ENCODE measurements at places on chromosomes 3 and 15.

DNA sequence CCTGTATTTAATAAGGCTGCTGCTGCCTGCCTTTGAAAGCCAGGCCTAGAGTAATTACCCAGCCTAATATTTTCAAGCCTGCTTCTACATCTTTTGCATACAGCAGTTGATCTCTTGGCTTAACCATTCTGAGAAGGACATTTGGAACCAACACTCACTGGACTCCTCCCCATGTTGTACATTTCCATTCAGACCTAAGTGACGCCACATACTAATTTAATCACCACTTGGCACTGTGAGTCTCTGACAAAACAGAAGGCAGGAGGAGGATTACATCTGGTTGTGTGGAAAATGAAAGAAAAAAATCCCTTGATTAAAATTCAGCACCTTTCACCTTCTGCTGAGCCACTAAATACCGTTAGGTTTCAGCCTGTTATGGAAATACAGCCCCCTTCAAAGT, 102.2 kb upstream of the ARRDC4 start:
- no peak for DNase-seq

- no peak for DNase-seq
Measured at GRCh38 chr3:152443212-152444023, 174.7 kb downstream of the MBNL1 start.

- no peak for DNase-seq
Measured at GRCh38 chr3:23916152-23916885, 471 bp downstream of the NKIRAS1 start.

GRCh38 chr15:81908111-81908510, 137.7 kb downstream of the MEX3B start:
- no peak for DNase-seq

DNA sequence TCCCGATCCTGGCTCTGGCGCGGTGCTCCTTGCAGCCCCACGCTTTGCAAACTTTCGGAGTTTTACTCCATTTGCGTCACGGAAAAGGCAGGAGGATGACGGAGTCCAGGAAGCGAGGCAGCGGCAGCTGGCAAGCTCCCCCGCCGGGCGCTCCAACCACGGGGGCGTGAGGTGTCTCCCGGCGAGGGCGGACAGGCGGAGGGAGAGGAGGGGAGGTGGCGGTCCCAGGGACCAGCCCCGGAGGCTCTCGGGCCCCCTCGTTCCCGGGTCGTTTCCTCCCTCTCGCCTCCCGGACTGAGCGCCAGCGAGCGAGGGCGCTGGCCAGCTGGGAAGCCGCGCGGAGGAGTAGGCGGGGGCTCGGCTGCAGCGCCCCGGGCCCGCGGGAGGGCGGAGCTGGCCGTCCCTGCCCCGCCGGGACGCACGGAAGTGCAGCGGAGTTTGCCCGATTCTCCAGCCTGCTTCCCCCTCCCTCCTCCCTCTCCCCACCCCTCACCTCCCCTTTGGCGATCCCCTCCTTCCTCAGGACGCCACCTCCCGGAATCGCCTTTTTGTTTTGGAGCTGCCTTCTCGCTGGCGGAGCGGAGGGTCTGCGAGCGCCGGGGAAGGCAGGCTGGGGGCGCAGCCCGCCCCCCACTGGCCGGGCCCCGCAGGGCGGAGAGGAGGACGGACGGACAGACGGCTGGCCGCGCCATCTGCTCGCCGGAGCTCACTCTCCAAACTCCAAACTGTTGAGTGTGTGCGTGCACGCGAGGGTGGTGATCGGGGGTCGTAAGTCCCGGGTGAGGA, at the start of gene SNX33:
Gene SNX33, plus strand, starts transcription at position 543 of the 786 bp plus-strand sequence. CDS start 1,191 bp downstream, outside the sequence.
- peak; percentile 50 for DNase-seq

DNA sequence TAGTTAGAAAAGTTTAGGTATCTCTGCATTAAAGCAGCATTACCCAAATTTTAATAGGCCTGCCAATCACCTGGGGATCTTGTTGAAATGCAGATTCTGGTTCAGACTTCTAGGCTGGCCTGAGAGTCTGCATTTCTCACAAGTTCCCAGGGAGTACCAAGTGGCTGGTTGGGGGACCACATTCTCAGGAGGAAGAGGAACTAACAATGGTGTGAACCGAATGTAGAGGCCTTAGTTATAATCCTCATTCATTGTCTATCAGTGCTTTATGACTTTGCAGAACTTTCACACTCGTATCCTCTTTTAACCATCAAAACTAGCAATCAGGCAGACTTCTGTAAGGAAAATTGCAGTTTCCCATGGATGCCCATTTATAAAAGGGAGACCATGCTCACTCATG, 38.2 kb upstream of the UBE2E1 start:
- no peak for DNase-seq

- DNase-seq, result no peak
Measured at GRCh38 chr3:129116482-129116946, 5.1 kb downstream of the RAB43 start.

DNA sequence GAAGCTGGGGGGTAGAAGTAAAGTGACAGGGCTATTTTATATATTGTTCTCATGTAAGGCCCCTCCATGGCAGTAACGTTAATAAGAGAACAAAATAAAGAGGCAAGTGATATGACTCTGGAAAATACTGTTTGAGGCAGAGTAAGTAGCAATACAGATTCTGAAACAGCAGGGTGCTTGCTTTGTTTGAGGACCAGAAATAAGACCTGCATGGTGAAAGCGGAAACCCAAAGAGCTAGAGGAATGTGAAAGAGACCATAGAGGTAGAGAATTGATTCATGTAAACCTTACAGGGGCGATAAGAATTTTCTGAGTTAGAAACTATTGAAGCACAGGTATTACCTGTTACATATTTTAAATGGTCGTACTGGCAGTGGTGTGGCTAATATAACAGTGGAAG, 1517.1 kb downstream of the SI start:
- no peak for DNase-seq

GRCh38 chr15:50229336-50229735, 36.2 kb downstream of the HDC start:
- DNase-seq, result no peak

DNA sequence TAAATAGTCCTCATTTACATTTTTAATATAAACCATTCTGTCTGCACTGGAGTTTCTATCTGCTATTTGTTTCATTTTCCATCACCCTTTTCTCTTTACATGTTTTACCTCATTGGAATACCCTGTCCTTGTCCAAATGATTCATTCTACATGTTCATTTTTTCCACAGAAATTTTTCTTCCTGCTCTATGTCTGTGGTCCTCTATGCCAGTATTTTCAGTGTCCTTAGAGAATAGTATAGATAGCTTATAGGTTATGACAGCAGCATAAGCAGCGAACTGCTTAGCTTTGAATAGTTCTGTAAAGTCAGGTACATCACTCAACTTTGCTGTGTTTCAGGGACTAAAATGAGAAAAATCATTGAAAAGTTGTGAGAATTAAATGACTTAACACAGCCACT, 742.3 kb upstream of the CBLB start:
- DNase-seq, result no peak

DNA sequence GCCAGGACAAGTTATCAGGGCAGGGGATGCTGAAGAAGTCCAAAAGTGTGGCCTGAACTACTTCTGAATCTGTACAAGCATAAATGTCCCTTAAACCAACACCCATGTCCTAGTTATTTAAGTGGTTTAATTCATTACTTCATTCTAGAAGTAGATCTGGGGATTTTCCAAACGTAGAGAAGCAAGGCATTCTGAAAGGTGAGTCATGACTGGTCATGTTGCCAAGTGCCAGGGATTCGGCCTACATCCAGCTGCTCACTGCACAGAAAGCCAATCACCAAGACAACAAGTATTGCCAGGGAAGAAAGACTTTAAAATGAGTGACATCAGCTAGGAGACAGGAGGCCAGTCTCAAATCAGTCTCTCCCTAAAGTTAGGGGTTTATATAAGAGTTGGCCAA, 396.6 kb downstream of the GABRB3 start:
- DNase-seq, result no peak

GRCh38 chr3:52121813-52122212, 32.4 kb downstream of the POC1A start:
- DNase-seq, result no peak

GRCh38 chr3:116263842-116264545, 181.3 kb downstream of the LSAMP start:
- DNase-seq, result no peak

DNA sequence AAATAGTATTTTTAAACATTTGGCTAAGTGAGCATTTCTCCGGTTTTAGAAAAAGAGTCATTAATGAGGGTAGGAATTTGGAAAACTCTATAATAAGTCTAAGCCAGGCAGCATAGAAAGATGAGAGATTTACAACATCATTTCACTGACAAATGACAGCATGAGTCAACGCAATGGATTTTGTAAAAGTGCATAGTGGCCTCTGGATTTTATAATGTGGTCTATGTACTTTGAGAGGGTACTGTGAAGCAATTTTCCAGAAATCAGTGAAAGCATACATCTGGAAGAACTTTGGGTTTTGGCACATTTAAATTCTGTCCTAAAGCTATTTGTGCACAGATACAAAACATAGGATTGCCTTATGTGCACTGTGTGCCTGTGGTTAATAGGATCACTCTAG, 130.8 kb upstream of the CCNL1 start:
- no peak for DNase-seq

- DNase-seq, result no peak
Measured at GRCh38 chr3:10753964-10754363, 62.1 kb upstream of the SLC6A11 start.

DNA sequence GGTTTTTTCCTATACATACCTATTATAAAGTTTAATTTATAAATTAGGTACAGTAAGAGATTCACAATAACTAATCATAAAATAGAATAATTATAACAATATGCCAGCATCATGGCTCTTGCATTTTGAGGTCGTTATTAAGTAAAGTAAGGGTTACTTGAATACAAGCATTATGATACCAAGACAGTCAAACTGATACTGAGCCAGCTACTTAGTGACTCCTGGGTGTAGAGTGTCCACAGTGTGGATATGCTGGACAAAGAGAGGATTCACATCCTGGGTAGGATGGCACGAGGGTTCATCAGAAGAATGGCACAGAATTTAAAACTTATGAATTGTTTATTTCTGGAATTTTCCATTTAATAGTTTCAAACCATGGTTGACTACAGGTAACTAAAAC, 157.2 kb upstream of the IL12A start:
- DNase-seq, result no peak

GRCh38 chr3:163622384-163622783, 1455.9 kb downstream of the SI start:
- DNase-seq, result no peak

GRCh38 chr3:191523148-191523547, 62.2 kb downstream of the PYDC2 start:
- no peak for DNase-seq

- DNase-seq, result no peak
Measured at GRCh38 chr3:66267906-66268305, 47.1 kb downstream of the SLC25A26 start.

DNA sequence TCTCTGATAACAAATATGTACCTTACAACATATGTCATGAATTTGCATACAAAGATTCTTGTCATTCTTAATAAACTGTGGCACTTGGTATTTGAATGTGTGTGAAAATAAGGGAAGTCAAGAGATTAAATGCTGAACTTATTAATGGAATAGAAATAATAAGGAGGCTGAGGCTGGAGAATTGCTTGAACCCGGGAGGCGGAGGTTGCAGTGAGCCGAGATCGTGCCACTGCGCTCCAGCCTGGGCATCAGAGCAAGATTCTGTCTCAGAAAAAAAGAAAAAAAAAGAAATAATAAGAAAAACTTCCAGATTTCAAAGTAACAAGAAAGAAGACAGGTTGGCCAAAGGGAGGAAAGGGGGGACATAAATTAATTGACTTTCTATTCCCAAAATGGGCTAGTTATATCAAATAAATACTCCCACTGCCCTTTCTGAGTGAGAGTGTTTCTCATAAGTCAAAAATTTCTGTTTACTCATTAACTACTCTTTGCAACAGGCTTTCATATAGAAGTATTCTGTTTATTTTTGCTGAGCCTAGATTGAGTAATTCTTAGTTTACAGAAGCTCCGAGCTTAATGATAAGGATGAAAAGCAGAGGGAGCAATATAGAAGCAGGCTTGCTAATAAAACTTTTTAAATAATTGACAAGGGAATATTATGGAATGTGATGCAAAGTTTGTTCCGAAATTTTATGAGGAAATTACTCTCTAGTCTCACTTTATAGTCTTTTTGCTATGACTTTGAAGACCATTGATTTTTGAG, 25.6 kb downstream of the KNG1 start:
- DNase-seq, result no peak

GRCh38 chr3:30915782-30916181, 21.3 kb upstream of the GADL1 start:
- DNase-seq, result no peak

DNA sequence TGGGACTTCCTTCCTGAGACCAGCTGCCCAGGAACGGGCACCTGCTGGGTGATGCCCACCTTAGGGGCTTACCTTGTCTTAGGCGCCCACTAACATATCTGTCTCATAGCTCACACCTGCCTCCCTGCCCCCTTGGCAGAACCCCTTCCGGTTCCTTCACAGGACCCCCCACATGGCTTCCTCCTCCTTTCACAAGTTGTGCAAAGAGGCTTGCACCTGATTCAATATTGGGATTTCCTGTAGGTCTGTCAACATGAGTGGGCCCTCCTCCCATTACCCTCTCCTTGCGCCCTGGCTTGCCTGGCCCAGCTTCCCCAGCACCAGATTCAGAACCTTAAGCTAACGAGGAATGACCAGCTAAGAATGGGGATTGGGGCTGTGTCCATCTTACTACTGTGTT, 633 bp downstream of the THPO start:
- DNase-seq, result no peak

- DNase-seq, result no peak
Measured at GRCh38 chr3:39804951-39805350, 4.5 kb upstream of the MYRIP start.

GRCh38 chr3:88167704-88168103, 17.9 kb downstream of the C3orf38 start:
- DNase-seq, result no peak

- DNase-seq, result no peak
Measured at GRCh38 chr3:11718637-11719405, 75.1 kb upstream of the VGLL4 start.

- peak; percentile 64 for DNase-seq
Measured at GRCh38 chr3:44477312-44478030, at the start of gene ZNF445. Gene ZNF445, minus strand, starts transcription at chr3:44477670. Its CDS starts 22,121 bp downstream, at chr3:44455549.

DNA sequence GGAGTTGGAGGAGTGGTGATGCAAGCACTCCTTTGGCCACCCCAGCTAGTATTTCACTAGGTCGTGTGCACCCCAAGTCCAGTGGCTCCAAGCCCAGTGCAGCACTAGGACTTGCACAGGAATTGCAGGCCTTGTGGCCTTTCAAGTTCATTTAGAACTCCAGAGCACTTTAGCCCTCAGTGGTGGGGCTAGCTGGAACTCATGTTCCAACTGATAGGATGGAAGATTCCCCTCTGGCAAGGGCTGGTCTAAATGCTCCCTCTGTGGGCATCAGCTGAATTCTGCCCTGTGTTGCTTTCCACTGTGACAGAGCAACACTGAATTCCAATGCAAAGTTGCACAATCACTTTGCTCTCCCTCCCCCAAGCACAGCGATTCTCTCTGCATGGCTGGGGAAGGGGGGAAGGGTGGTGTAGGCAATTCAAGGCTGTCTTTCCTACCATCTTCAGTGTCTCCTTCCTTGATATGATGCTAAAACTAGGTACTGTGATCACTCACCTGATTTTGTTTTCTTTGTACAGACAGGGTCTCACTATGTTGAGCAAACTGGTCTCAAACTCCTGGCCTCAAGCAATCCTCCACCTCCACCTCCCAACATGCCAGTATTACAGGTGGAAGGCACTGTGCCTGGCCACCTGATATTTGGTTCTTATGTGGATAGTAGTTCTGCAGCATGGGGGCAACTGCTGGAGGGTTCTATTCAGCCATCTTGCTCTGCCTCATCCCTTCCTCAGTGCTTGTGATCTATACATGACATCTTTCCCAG, 10.3 kb downstream of the USF3 start:
- no peak for DNase-seq

- no peak for DNase-seq
Measured at GRCh38 chr3:182962166-182962565, 18.2 kb downstream of the DCUN1D1 start.

- DNase-seq, result no peak
Measured at GRCh38 chr15:69813881-69814280, 283.8 kb downstream of the TLE3 start.

Data from T-helper 17 cell (primary cell).